ENCODE measurements at places on chromosomes 12 and 14. TPM values are rescaled to one million over a fixed set of nuclear protein-coding genes. Genes with fewer than 3 reads are reported as not detected.

Gene SYNE2
- polyA plus RNA-seq, result 122 TPM

Gene COX8C
- 0.47 TPM for polyA plus RNA-seq

Gene TBX5
- not detected for polyA plus RNA-seq

Gene SERPINA10
- 0.12 TPM for polyA plus RNA-seq

Gene FAIM2
- polyA plus RNA-seq, result 3.9 TPM

GRCh38 chr14:90742729-90743128, 73.5 kb downstream of the TTC7B start:
- no peak for DNase-seq

GRCh38 chr12:49208676-49209075, 19.8 kb upstream of the TUBA1A start:
- no peak for DNase-seq

- no peak for DNase-seq
Observed at GRCh38 chr14:105745433-105746123, 219.2 kb downstream of the TMEM121 start.

- DNase-seq, result no peak
Observed at GRCh38 chr12:23169012-23169695, 544.2 kb downstream of the ETNK1 start.

- DNase-seq, result no peak
Observed at GRCh38 chr14:33709283-33709682, 241.6 kb downstream of the EGLN3 start.

GRCh38 chr12:104702565-104703139, 245.9 kb downstream of the CHST11 start:
- DNase-seq, result no peak

- no peak for DNase-seq
Observed at GRCh38 chr12:1277905-1278304, 286.9 kb downstream of the ERC1 start.

DNA sequence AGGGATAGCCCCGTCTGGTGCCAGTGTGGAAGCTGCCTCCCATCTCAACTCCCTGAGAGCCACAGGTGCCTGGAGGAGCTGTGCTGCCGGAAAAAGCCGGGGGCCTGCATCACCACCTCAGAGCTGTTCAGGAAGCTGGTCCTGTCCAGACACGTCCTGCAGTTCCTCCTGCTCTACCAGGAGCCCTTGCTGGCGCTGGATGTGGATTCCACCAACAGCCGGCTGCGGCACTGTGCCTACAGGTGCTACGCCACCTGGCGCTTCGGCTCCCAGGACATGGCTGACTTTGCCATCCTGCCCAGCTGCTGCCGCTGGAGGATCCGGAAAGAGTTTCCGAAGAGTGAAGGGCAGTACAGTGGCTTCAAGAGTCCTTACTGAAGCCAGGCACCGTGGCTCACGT, 25.5 kb upstream of the P2RX4 start:
- no peak for DNase-seq
